Stimulated activated CD4-positive, alpha-beta T cell treated with anti-CD3 and anti-CD28 coated beads, Interleukin-15, amount 100 ng/mL, for 1 hour (primary cell): ENCODE measurements at places on chromosomes 2 and 18.

- no peak for DNase-seq
Measured at GRCh38 chr18:51614967-51615571, 417.6 kb upstream of the MEX3C start.

- no peak for DNase-seq
Measured at GRCh38 chr2:128552141-128552805, 233.6 kb upstream of the HS6ST1 start.

- DNase-seq: no peak
Measured at GRCh38 chr2:159275111-159275510, 11.4 kb downstream of the WDSUB1 start.

DNA sequence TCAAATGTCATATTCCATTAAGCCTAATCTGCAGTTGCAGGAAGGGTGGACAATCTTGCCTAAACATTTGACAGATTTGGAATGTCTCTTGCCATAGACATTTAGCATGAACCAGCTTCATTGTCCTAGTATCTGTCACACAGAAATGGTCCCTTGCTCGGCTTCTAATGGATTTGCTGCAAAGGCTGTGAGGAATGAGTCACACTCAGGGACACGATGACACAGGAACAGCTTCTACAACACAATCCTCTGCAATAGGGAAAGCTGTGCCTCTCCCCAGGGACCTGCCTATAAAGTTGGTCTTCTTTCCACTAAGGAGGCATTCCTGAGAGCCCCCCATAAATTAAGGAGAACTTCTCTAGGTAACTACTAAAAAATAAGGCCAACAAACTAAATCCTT is 155.1 kb upstream of the L3MBTL4 start:
- no peak for DNase-seq

- DNase-seq: no peak
Measured at GRCh38 chr2:10446631-10447030, 1.5 kb downstream of the ODC1 start.

GRCh38 chr2:53104263-53104662 is 663.3 kb upstream of the CHAC2 start:
- no peak for DNase-seq

GRCh38 chr18:51446571-51447210 is 249.2 kb upstream of the MEX3C start:
- DNase-seq: no peak

- no peak for DNase-seq
Measured at GRCh38 chr2:60890393-60890707, 9.0 kb downstream of the REL start.

DNA sequence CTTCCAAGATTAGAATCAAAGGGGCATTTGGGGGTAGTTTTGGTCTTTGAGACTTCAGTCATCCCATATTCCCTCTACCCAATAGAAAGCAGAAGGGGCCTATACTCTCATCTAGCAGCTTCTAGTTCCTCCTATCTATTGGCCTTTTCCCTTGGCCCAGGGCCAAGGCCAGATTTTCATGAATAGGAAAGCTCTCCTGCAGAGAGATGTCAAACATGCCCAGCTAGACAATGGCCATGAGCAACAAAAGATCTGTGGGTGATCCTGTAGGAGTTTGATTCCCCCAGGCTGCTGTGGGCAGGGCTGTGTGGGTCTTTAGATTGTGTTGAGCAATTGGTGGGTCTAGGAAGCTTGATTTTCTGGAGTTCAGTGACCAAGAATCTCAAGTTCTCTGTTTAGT is 2.9 kb upstream of the ADCYAP1 start:
- no peak for DNase-seq

- DNase-seq: no peak
Measured at GRCh38 chr2:188902901-188903491, 71.2 kb upstream of the COL3A1 start.

GRCh38 chr2:161020437-161020836 is 139.8 kb upstream of the TANK start:
- DNase-seq: no peak

DNA sequence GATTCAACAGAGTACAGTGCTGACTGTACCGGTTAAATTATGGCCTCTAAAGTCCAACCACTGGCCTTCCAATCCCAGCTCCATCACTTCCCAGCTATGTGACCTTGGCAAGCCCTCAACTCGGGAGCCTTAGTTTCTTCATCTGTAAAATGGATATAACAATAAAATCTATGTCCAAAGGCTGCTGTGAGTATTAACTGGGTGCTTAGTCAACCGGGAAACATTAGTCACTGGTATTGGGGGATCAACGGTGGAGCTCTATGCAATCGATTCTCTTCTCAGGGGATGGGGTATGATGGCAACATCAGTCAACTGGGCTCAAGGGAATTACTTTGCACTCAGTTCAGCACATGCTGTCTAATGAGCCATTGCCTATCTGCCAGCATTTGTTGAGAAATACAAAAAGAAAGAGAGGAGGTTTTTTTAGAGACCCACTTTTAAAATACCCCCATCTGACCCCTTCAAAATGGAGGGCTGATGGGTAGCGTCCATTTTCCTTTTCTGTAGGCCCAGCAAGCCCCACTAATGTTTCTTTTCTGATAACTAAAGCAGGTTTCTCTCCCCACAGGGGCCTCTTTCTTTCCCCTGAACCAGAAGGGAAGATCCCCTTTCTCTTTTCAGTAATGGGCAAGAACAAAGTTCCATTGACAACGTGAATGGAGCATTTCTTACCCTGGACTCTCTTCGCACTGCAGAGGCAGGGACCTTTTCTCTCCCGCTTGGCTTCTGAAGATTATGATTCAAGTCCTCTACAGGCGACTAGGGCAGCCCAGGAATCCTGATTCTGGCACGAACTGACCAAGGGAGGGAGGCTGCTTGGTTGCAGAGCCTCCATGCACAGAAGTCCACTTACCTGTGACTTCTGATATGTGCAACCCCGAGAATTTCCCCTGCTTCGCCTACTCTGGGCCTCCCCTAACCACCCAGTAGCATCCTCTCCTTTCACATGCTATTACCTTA is 8.7 kb upstream of the AGFG1 start:
- no peak for DNase-seq

GRCh38 chr18:53745986-53746385 is 478.5 kb downstream of the MBD2 start:
- no peak for DNase-seq

DNA sequence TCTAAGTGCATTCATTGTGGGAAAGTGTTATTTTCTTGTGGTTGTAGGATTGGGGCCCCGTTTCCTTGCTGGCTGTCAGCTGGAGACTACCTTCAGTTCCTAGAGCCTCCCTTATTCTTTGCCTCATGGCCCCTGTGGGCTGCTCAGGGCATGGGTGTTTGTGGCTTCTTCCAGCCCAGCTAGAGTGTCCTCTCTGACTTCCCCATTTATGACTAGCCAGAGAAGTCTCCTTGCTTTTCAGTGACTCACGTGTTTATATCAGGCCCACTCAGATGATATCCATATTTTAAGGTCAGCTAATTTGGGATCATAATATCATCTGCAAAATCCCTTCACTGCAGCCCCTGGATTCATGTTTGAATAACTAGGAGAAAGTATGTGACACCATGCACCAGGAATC is 62.8 kb downstream of the DTNA start:
- no peak for DNase-seq

DNA sequence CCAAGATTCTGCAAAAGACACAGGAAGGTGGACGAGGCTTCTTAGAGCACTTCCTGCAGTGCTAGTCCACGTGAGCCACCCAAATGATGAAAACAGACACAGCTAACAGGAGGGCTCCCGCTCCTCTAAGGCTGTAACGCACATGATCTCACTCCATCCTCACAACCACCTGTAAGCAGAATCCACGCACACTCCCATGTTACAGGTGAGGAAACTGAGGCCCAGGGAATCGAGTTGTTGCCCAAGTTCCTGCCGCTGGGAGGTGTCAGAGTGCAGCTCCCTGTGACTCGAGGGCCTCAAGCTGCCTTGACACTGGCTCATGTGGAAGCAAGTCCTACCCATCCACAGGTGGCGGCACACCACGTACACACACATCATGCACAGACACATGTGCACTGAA is 4.4 kb downstream of the DNMT3A start:
- no peak for DNase-seq

GRCh38 chr2:234676109-234676782 is 179.4 kb upstream of the ARL4C start:
- DNase-seq: no peak

DNA sequence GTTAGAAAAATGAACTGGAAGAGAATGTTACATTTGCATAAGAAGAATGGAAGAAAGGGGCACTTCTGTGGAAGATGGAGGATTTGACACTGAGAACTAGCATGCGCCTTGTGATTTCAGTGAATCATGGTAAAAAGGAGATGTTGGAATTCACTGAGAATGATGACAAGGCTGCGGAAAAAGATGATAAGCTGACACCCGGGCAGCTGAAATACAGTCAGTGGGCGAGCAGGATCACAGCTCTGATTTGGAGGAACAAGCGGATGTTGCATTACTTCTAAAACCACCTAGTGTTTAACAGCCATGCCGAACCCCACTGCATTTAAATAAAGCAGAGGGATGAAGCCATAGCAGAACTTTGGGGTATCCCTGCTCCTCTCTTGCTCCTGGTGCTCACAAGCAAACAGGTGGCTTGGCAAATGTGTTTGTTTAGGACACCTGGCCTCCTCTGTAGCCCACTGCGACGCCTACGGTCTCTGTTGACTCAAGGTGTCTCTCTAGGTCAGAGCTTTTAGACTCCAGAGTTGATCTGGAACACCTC is 134.9 kb downstream of the NDUFA10 start:
- DNase-seq: no peak

DNA sequence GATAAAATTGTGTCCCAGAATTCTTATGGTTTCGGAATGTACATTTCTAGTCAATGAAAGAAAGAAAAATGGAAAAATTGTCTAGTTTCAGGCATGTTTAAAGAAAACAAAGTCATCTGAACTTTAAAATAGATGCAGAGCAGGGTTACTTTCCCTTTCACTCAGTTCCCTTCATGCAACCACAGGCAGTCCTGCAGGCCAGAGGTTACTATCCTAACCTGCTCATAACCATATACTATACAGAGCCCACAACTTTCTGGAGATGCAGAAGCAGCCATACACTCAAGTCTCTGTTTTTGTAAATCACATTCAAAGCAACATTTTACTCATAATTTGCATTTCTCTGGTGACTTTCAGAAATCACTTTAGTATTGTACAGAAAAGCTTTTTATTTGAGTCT is 690.3 kb downstream of the MBD2 start:
- no peak for DNase-seq

DNA sequence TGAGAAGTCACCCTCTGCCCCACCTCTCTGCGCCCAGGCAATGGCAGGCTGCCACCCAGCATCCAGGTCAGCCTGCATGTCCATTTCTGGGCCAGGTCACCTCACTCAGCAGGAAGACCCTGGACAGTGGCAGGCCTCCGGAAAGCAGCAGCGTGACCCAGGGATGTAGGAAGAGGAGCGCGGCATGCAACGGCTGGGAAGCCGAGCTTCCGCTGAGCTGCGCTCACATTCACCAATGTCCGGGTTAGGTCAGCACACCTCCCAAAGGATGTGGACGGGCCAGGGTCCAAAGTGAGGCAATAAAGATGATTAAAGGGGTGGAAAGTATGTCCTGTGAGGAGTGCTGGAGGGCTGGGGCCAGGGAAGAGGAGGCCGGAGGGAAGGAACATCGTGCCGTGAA is 174.5 kb downstream of the CTIF start:
- DNase-seq: no peak

- DNase-seq: no peak
Measured at GRCh38 chr2:157936406-157936805, 60.3 kb upstream of the ACVR1 start.

DNA sequence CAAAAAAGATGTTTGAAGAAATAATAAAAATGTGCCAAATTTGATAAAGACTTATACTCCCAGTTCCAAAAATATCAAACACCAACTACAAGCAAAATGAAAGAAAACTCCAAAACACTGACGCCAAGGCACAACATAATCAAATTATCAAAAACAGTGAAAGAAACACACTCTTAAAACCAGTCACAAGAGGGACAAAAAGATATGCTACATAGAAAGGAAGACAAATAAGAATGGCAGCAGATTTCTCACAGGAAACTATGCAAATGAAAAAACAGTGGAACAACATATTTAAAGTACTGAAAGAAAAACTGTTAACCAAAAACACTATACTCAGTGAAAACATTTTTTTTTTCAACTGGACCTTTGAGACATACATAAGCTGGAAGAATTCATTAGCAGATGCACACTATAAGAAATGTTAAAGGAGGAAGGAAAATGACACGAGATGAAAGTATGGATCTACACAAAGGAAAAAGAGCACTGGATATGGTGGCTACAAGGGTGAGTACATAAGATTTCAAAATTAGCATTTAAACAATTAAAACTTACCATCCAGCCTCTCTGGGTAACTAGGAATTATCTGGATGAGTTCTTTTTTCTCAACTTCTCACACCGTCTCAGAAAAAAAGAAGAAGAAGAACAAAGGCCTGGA is 94.0 kb upstream of the ACVR1C start:
- DNase-seq: no peak

- DNase-seq: no peak
Measured at GRCh38 chr18:46252759-46253158, 148.6 kb downstream of the HAUS1 start.

GRCh38 chr2:45180779-45181178 is 171.5 kb upstream of the SIX2 start:
- no peak for DNase-seq

DNA sequence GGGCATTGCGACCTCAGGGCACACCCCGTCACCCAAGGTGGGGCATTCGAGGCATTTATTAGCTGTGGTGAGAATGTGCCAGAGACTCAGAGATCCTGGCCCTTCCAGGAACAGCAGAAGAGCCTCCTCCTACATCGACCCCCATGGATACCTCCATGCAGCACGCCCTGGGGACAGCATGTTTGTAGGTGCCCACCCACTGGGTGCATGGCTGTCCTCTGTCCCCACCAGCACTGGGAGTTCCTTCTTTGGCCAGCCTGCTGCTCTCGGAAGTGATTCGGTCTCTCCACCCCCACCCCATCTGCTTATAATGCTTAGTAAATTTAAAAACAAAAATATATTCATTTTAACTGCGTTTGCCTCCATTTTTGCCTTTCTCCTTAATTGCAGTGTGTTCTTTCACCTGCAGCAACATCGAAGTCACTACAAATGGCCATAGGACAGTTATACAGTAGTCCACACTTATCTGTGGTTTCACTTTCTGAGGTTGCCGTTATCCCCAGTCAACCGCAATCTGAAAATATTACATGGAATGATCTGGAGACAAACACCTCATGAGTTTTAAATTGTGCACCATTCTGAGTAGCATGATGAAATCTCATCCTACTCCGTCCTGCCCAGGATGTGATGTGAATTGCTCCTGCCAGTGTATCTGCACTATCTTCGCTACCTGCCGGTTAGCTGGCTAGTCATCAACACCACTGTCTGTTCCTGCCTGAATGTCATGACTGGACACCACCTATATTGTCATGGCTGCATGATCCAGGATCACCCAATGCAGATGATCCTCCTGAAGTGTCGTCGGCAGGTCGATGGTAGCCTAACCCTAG is 29.6 kb upstream of the ZCCHC2 start:
- no peak for DNase-seq

GRCh38 chr2:233140978-233141377 is 80.8 kb downstream of the INPP5D start:
- DNase-seq: no peak
